Stimulated activated CD4-positive, alpha-beta T cell treated with anti-CD3 and anti-CD28 coated beads, Interleukin-1b, Interleukin-23, amount 100 ng/mL, for 48 hours (primary cell): ENCODE measurements at places on chromosomes 7 and 10.
A peak's percentile ranks its signal among the peaks of the same experiment; 100 is the strongest.

DNA sequence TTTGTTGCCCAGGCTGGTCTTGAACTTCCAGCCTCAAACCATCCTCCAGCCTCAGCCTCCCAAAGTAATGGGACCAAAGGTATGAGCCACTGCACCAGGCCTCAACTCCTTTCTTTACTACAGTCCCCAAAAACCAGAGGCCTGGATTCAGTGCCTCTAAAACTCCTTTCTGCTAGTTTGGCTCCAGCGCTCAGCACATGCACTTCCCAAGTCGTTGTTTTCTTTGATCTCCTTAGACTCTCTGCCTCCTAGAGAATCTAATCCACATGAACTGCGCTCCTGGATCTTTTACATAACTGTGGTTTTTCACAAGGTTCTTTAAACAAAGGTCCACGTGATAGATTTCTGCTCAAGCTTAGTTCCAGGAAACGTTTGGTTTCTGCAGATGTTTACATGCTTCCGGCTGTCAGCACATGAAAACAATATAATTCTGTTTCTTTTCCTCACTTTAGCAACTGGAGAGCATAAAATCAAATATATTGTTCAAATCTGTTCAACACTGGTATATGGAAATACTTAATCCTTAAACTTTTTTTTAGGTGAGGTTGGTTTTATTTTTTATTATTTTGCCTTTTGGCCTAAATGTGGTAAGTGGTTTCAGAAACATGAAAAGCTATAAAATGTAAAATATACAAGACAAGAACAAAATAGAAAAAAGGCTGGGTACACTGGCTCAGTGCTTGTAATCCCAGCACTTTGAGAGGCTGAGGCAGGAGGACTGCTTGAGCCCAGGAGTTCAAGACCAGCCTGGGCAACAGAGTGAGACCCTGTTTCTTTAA lies 270.5 kb upstream of the MKLN1 start:
- DNase-seq: no peak

- DNase-seq: no peak
Observed at GRCh38 chr7:111842491-111842890, 280.2 kb upstream of the IMMP2L start.

DNA sequence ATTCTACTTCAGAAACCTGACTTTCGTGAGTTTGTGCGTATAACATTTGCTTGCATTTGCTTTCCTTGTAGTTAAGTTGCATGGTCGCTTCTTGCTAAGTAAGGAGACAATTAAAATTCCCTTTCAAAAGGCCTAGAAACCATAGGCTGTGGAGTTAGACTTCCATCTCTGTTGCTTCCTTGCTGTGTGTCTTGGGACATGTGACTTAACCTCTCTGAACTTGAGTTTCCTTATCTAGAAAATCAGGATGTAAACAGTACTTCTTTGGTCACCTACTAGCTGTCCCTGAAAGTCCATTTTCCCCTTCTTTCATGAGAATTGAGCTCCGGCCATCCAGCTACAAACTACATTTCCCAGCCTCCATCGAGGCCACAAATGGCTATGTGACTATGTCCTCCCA lies 89.2 kb downstream of the ITIH5 start:
- DNase-seq: no peak

GRCh38 chr7:51121036-51121790 lies 195.4 kb downstream of the COBL start:
- no peak for DNase-seq

GRCh38 chr7:98562871-98563495 lies 54.1 kb upstream of the NPTX2 start:
- no peak for DNase-seq

- no peak for DNase-seq
Observed at GRCh38 chr10:26486304-26486703, 48.2 kb downstream of the APBB1IP start.

DNA sequence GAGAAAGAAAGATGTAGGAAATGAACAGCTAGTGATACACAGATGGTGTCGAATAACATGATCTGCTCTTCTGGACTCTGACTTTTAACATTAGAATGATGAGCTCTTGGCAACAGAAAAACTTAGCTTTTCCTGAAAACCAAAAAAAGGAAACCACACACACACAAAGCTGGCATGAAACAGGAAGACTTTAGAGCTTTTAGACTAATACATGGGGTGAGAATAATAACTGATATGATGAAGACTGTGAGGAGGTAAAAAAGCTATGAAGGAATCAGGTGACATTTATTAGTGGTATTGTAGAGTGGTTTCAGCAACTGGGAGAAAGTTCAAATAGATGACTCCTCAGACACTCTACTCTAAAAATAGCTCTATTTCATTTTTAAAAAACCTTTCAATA lies 491.9 kb downstream of the PARD3 start:
- DNase-seq: no peak

DNA sequence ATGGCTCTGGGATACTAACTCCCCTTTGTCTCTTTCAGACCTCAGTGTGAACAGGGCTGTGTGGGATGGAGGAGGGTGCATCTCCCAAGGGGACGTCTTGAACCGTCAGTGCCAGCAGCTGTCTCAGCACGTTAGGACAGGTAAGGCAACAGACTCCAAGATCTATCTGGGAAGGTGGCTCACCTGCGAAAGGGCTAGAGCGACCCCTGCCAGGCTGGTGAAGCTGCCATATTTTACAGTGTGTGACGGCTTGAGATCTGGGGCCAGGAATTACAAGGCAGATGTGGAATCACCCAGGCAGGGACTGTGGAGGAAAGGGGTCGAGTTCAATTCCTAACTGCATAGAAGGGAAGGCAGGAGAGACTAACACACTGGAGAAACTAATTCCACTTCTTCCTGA lies 11.2 kb downstream of the MUC17 start:
- no peak for DNase-seq

DNA sequence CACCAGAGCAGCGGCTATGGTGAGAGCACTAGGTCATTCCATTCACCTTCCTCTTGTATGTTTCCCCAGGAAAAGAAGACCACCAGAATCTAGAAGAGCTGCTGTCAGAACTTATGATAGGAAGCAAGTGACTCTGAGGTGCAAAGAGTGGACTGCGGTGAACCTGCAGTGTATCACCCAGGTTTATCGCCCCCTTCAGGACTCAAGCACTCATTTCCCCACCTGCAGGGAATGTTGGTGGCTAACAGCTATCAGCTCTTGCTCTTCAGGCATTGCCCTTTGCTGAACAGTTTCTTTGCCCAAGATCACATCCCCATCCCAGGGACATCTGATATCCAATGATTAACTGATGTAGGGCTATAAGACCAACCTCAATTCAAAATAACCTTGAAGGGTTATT lies 66.3 kb upstream of the IL6 start:
- DNase-seq: no peak

GRCh38 chr10:22253580-22253882 lies 35.7 kb upstream of the EBLN1 start:
- peak; percentile 19 for DNase-seq

DNA sequence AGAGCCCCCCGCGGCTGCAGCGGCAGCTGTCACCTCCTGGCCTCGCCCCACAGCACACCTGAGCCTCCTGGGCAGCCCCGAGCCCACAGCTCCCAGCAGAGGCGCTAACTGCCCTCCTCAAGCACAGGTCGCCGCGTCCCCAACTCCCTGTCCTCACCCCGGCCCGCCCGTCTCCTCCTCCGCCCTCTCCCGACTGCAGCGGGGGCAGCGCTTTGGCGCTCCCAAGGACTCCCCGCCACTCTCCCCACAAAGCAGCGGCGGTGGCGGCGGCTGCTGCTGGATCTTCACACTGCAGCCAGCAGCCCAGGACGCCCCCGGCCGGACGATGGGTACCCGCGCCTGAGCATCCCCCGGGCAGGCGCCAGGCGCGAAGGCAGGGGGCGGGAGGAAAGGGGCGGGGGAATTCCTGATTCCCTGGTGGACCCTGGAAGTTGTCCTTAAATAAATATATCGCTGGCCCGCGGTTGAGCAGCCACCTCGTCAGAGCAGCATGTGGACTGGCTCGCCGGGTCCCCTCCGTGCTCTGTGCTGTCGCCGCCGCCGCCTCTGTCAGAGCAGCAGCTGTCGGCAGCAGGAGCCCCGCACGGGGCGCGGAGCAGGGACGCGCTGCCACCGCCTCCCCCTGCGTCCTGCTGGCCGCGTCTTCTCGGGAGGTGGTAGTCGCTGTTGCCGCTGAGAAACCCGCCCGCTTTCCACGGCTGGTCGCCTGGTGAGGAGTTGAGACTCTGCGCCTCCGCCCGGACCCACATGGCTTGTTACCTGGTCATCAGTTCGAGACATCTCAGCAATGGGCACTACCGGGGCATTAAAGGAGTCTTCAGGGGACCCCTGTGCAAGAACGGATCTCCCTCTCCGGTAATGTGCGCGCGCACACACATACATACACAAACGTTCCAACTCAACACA lies at the start of gene ZNF804B:
Gene ZNF804B (plus strand): TSS at position 471 of the 906 bp plus-strand sequence. CDS start 277 bp downstream, at position 748.
- DNase-seq: no peak

- no peak for DNase-seq
Observed at GRCh38 chr7:27165089-27165995, at the start of gene HOXA9. Gene HOXA9, minus strand, starts transcription at chr7:27165537. Its CDS starts 80 bp downstream, at chr7:27165457.

DNA sequence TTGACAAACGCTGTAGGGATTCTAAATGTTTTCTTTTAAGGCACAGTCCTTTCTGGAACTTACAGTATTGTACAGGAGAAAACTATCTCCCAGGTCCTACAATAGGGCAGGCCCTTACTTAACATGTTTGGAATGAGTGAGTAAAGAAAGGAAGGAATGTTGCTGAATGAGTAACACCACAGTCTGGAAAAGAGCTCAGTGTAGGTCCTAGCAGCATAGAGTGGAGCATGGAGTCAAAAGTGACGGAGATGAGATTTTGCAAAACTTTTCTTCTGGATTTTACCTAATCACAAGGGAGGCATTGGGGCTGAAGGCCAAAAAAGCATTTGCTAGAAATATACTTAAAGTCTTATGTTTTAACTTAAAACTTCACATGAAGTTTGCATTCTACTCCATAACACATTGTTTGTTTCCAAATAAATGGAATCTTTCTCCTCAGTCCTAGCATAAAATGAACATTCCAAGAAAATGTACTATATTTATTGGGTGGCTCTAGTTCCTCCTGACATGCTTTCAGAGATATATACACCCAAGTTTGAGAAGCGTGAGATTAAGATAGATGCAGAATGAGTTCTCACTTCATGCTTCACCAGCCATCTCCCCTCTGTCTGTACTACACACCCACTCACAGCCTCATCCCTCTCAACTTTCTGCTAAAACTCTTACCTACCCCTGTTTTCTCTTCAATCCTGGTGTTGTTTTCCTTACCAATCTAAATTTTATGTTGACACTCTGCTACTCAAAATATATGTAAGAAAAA lies 20.2 kb upstream of the ADD3 start:
- no peak for DNase-seq

GRCh38 chr7:78099715-78100394 lies 301.3 kb downstream of the PHTF2 start:
- DNase-seq: no peak

DNA sequence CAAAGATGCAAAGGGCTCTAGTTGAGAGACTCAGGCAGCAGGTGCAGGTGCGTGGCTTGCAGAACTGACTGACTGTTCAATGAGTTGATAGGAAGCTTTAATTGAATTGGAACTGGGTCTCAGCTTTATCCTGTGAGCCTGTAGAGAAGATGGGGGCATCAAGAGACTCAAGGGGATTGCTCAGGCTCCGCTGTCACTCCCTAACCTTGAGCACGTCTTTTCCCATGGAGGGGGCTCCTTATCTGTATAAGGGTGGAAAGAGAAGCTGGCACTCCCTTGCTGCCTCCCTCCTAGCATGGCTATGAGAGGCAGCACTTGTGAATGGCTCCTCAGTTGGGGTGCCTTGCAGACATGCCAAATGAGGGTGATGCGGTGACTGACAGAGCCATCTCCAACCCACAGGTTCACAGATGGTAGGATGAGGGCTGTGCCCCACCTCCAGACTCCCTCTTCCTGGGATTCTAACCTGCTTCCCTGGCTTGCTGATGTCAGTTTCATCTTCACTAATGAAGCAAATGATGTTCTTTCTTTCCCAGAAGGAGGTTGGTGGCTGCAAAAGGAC lies 12.4 kb upstream of the PLEKHA1 start:
- no peak for DNase-seq

GRCh38 chr7:106523482-106523881 lies 137.5 kb downstream of the CCDC71L start:
- DNase-seq: no peak

DNA sequence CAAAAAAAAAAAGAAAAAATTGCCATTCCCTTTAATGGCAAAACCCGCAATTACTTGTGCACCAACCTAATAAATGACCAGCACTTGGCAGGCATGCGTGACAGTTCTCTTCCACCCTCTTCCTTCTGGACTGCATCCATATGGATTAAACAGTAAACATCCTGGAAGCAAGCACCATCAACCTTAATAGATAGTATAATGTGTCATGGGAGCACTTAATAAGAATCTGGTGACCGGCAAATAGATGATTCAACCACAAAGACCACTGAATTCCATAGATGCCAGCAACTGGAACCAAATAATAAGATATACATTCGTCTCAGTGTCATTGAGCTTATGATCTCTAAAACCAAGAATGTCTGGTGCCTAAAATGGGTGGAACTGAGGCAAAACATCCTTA lies 610.2 kb downstream of the CALN1 start:
- DNase-seq: no peak

DNA sequence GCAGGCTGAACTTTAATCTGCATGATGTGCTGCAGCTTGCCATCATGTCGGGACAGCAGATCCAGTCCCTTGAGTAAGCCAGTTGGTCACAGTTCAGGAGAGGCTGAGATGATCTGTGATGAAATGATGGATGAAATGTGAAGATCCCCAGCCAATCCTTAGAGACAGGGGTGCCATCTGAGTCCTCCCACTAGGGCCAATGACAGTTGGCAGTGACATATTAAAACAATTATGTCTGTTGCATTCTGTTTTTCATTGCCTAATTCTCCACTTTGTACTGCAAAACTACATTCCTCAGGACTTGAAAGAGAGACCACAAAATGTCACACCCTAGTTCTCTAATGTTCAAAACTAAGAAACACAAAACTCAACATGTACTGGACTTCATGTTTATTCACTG lies 66.3 kb upstream of the CAV2 start:
- no peak for DNase-seq

DNA sequence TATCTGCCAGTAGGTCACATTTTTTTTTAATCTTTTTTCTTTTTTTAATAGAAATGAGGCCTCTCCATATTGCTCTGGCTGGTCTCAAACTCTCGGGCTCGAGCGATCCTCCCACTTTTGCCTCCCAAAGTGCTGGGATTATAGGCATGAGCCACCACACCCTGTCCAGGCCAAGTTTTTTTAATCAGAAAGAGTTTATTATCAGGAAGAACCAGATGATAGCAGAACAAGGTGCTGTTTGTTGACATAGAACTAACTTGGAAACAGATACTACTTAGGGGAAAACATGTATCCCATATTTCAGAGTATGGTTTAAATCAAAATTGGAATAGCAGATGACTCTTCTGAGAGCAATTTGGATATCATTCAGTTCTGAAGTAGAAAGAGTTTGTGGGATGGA lies 118.6 kb downstream of the NRF1 start:
- no peak for DNase-seq

GRCh38 chr10:113576852-113577251 lies 24.0 kb downstream of the HABP2 start:
- DNase-seq: no peak

GRCh38 chr7:44769776-44770294 lies 21.2 kb downstream of the ZMIZ2 start:
- DNase-seq: no peak

GRCh38 chr7:131835141-131835540 lies 278.7 kb upstream of the PODXL start:
- no peak for DNase-seq

GRCh38 chr10:124087672-124088634 lies 5.4 kb downstream of the CHST15 start:
- no peak for DNase-seq
